Stimulated activated CD4-positive, alpha-beta T cell treated with anti-CD3 and anti-CD28 coated beads, Interleukin-15, amount 100 ng/mL, for 24 hours (primary cell): ENCODE measurements at places on chromosomes 12 and 14.

- DNase-seq = no peak
These were observed 216.5 kb downstream of the EGLN3 start for GRCh38 chr14:33734387-33734786.

DNA sequence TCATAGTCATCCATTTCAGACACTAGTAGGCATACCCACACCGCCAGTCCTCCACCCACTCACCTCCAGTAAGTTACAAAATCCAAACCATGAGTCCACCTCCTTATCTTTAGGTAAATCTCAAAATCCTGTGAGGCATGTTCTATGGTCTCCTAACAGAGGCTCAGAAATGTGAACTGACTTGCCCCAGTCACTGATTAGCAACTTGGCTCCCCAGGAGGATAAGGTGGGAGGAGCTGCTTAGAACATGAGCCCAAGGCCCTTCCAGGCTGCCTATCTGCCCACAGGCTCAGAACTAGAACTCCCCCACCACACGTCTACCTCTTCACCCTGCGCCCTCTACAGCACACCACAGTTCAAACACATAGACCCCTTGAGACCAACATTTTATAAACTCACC is 19.9 kb downstream of the SETD3 start:
- no peak for DNase-seq

GRCh38 chr12:95548539-95549391 is 2.5 kb downstream of the USP44 start:
- peak; percentile 76 for DNase-seq

DNA sequence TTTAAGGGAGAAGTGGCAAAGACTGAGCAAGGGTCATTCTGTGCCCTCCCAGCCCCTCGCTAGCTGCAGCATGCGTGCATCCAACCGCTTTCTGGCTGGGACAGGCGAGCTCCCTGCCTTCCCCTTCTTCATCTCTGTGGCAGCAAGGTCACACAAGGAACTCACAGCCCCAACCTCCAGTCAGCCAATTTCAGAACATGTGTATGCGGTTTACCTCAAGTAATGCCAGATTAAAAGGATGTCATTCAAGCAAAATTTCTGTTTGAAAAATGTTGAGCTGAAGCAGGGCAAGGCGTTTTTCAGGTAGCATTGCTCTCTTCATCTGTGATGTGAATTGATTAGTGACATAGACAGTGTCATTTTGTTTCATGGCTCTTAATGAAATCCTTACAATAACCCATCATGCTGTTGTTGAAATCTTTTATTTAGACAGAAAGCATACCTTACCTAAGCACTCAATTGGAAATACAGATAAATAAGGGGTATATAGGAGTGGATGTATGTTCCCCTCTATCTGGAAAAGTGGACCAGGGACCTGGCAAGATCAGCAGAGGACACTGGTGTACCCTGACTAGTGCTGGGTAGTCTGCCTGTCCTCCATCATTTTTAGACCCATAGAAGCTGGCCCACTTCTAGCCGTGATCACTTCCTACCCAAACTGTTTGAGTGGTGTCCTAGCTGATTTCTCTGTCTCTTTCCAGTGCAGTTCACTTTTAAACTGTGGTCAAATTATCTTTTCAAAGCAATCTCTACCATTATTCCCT is 82.8 kb upstream of the NEDD1 start:
- DNase-seq = no peak

- no peak for DNase-seq
These were observed 400 bp upstream of the NDUFA12 start for GRCh38 chr12:95003921-95004272.

DNA sequence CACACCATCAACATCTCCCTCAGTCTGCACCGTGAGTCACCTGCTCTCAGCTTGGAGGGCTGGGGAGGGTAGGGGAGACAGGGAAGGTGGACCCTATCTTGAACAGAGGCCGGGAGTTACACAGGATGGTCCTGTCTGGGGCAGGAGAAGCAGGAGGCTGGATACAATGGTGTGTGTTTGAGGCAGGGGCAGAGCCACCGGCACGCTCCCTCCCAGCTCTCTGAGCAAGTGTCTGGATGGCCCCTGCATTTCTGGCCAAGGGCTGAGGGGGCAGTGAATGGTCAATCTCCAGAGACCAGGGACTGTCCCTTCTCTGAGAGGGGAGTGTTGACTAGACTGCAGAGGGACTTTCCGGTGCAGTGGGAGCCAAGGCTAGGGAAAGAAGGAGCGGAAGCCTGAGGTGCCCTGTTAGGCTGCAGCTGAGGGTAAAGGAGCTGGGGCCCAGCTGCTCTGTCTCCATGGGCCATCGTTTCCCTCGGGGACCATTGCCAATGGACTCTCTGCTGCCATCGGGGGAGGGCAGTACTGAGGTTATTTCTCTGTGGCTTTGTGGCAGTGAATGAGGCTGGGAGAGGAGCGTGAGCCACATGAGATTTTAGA is 1.9 kb downstream of the LRP1-AS start:
- DNase-seq = no peak

DNA sequence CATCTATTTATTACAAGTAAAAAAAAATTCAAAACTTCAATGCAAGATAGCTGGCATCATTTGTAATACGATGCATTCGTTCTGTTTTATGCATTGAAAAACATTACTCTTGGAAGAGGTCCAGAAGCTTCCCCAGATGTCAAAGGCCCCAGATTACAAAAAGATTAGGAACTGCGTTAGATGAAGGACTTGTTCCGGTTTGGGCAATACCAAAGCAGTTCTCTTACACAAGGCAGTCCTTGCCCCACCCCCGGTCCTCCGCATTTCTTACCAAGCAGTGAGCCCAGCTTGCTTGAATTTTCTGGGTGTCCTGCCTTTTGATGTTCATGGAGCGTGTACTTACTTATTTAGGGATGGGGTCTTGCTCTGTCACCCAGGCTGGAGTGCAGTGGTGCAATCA is 4.8 kb upstream of the HVCN1 start:
- no peak for DNase-seq

DNA sequence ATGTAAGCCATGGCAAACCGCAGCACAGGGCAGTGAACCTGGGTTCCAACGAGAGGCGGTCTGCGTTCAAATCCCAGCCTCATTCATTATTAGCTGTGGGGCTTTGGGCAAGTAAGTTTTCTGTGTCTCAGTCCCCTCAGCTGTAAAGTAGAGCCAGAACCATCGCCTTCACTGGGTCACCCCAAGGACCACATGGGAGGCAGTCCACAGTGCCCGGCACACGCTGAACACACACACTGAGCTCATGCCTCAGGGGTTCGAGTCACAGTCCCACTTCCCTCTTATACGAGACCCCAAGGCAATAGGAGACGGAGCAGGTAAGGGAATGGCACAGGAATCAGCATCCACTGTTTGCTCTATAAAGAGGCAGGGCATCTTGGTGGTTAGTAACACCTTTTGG is 19.1 kb downstream of the LRTM2 start:
- no peak for DNase-seq

DNA sequence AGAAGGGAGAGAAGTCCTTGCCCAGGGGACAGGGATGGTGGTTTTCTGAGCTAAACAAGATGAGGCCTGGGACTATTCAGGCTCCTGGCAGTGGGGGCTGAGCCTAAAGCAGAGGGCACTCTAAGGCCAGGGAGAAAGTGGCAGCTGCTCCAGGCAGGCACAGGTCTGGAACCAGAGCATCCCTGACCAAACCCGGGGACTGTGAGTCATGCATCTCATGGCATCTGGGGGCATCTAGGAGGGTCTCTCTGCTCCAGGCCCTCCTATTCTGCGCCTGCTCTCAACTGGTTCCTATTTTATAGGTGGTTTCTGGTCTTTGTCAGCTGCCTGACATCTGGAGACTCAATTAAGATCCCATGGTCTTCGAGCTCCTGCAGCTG is 11.6 kb downstream of the KRT7 start:
- no peak for DNase-seq

GRCh38 chr14:22484632-22485031 is 104.4 kb downstream of the DAD1 start:
- DNase-seq = no peak

DNA sequence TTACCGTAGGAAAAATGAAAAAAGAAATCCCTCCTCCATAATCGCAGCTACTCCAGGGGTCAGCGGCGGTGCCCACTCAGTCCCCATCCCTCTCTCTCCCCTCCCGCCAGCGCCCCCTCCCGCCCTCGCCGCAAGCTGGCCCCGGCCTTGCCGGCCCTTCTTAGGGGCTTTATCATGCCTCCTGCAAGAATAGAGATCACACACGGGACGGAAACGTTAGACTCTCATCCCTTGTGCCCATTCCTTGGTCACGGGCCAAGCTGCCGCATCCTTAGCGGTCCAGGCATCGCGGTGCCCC is 692 bp upstream of the COX14 start:
- no peak for DNase-seq

DNA sequence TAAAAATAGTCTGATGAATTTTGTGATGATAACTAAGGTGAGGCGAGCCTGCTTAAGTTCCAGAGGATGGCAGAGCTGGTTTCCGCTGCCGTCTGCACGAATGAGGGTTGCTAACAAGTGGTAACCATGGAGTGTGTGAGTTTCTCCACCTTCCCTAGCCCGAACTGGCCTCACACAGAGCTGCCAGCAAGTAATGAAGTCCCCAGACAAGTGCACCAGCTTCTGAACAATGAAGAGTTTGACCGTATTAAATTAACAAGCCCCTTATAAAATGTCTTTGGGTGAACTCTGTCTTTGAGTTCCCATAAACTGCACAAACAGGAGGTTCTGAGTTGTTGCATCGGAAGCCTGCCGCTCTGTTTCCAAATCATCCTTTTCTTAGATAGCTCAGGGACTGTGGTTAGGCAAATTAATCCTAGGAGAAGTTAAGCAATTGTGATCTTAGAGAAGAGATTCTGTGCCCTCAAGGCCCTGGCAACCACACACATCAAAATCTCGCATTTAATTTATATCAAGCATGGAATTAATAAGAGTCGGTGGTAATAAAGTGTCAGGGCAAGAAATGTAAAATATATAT is 274.1 kb upstream of the DAAM1 start:
- no peak for DNase-seq

GRCh38 chr14:59358102-59358501 is 107.1 kb downstream of the GPR135 start:
- DNase-seq = no peak

GRCh38 chr12:8615206-8615605 is 2.5 kb upstream of the AICDA start:
- no peak for DNase-seq

- DNase-seq = peak; percentile 19
These were observed 3.6 kb upstream of the SLC7A8 start for GRCh38 chr14:23186913-23187654.

- DNase-seq = no peak
These were observed 79.5 kb downstream of the ETV6 start for GRCh38 chr12:11729008-11729407.

- peak; percentile 67 for DNase-seq
These were observed 89.7 kb upstream of the PARP11 start for GRCh38 chr12:3962631-3963483.

DNA sequence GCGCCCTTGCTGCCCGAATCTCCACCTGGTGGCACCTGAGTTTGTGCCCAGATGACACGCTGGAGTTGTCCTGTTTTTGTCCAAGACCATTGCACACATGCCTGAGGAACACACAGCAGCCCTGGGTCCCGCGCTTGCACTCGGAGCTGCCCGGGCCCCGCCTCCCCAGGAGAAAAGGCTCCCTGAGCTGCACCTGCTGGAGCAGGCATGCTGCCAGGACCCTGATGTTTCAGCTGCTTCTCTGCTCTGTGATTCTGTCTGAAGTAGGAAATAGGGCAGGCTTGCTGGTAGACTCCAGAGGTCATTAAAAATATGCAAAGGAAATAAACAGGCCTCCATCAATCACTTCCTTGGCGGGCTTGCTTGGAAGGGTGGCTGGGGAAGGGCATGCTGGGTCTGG is 271.6 kb downstream of the CACNA1C start:
- DNase-seq = no peak

- DNase-seq = peak; percentile 94
These were observed at the start of gene EID3 for GRCh38 chr12:104303538-104304151. EID3 (plus strand) TSS chr12:104303739; CDS start chr12:104303935, 196 bp downstream.

- DNase-seq = no peak
These were observed 1197.5 kb downstream of the LRFN5 start for GRCh38 chr14:42804141-42804540.

GRCh38 chr12:56995930-56996496 is 10.3 kb downstream of the ZBTB39 start:
- DNase-seq = no peak

DNA sequence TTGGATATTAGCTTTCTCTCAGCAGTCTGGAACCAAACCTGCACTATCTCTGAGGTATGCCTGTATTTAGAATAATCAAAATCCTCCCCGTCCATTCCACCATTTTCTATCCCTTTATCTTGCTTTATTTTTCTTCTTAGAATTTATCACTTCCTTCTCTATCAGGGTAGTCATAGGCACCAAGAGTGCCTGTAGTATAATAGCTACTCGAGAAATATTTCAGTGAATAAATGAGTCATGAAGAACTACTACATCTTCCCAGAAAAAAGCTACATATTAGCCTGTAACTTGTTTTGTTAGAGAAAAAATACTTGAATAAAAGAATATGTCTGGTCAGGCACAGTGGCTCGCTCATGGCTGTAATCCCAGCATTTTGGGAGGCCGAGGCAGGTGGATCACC is 4.3 kb downstream of the SLC2A14 start:
- DNase-seq = no peak

- no peak for DNase-seq
These were observed 56.7 kb downstream of the BEGAIN start for GRCh38 chr14:100530270-100531072.

DNA sequence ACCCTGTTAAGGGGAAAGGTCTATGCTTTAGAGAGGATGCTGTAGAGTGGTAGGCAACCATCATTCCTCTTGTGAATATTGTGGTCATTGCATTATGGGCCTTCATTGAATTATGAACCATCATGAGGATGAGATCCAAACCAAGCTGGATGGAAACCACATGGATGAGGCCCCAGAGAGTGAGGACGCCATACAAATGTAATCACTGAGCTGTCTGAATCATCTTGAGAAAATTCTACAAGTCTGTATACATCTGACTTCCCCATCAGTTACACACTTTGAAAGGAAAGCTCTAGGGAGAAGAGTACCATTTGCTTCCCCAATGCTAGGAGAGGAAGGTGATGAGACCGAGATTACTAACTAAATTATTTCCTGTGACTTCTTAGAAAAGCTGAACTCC is 172.9 kb downstream of the CACNA1C start:
- no peak for DNase-seq

DNA sequence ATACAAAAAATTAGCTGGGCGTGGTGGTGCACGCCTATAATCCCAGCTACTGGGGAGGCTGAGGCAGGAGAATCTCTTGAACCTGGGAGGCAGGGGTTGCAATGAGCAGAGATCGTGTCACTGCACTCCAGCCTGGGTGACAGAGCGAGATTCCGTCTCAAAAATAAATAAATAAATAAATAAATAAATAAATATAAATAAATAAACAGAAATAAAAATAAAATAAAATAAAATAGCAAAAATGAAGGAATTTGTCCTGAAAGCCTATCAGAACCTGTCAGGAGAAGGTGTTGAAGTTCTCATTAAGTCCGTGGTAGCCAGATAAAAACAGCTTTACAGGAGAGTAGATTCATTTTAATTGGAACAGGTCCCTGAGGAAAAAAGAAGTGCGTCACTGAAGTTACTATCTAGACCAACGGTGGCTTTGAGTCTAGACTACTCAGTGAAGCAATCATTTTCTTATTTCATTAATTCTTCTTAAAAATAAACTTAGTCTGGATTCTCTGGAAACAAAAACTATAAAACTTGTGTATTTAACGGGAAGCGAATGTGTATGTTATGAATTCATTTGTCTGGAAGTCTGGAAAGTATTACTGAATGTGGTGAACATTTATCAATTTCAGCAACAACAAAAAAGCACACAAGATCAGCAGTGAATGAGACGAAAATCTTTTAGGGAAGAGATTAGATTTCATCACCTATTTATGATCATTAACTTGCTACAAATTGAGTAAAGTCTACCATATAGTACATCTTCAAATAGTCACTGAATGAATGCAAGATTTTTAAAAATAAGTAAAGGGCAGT is 248.5 kb upstream of the PDE3A start:
- DNase-seq = no peak
